ENCODE measurements at places on chromosomes 12 and 14.

GRCh38 chr14:76866456-76866855 lies 40.2 kb downstream of the LRRC74A start:
- no peak for ATAC-seq

DNA sequence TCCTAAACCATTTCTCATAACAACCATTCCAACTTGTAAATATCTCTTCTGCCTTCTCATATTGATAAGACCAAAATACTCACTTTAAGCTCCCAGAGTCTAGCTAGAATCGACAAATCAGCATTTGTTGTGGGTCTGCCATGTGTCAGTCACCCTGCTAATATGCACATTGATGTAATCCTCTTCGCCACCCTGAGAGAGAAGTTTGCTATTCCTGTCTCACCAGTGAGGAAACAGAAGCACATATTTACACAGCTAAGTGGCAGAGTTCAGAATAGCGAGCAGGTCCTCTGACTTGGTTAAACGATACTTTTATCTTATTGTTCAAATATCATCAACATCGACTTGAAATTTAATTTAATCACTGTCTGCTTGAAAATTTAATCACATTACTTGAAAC lies 142.1 kb downstream of the ANO4 start:
- ATAC-seq, result no peak

- no peak for ATAC-seq
Measured at GRCh38 chr12:100720016-100720654, 74.4 kb upstream of the ANO4 start.

DNA sequence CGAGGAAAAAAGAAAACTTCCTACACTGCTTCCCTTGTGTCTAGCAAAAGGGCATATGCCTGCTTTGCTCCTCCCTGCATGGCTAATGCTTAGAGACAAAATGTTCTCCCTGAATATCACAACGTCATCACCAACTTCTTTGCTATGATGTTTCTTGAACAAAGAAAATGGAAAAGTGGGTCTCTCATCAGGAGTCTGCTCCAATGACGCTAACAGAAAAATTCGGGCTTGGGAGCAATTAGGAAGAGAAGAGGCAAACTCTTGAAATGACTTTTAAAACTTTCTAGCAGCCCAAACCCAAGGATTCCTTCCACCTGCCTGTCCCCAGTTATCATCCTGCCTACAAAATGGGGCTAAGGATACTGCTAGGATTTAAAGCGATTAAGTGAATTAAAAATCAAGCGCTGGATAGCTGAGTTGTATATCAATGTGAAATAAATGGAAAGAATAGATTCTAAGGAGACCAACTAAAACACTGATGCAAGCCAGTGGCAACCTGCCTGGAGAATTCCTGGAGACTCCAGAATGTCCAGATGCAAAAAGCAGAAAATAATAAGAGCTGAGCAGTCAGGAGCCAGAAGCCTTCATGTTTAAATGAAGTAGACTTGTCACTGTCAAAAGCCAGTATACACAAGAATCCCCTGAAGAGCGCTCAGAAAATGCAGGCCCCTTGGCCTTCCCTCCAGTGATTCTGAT lies 183.8 kb downstream of the DPF3 start:
- no peak for ATAC-seq

GRCh38 chr14:36617824-36618223 lies 35.4 kb upstream of the NKX2-8 start:
- ATAC-seq, result no peak

GRCh38 chr12:132490422-132491137 lies 629 bp downstream of the FBRSL1 start:
- ATAC-seq, result peak; percentile 0

DNA sequence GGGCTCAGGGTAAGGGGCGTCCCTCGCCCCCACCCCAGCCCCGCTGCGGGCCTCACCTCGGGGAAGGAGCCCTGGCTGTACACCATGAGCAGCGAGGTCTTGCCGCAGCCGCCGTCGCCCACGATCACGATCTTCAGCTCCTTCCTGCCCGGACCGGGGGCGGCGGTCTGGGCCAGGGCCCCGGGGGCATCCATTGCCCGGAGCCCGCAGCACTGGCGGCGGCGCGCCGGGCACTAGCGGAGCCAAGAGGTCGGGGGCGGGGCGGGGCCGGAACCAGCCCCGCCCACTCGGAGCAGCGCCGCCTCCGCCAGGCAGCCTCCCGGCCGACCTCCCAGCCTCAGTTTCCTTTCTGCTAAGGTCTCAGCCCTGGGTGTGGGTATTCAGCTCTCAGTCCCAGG lies at the start of gene RHOF:
TSS of gene RHOF (minus strand) at position 249 of the 398 bp plus-strand sequence. CDS start at position 194, 55 bp downstream.
- ATAC-seq, result no peak

Measured in gastroesophageal sphincter (tissue), 4 donors.